ENCODE measurements at places on chromosomes 12 and 14.
A peak's percentile ranks its signal among the peaks of the same experiment; 100 is the strongest.

DNA sequence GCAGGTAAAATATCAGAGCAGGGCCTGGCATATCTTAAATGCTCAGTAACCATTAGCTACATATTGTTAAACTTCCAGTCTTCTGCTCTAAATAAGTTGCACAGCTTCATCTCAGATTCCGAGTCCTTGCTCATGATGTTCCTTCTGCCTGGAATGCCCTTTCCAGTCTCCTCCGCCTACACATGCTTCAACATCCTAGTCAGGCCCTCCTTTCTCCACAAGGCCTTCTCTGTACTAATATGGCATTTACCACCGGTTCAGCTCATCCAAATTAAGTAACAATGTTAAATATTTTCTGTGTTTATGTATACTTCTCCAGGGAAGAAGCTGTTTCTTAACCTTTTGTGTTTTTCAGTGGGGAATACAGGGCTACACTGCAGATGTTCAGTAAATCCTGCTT, 8.5 kb downstream of the DHH start:
- no peak for DNase-seq

DNA sequence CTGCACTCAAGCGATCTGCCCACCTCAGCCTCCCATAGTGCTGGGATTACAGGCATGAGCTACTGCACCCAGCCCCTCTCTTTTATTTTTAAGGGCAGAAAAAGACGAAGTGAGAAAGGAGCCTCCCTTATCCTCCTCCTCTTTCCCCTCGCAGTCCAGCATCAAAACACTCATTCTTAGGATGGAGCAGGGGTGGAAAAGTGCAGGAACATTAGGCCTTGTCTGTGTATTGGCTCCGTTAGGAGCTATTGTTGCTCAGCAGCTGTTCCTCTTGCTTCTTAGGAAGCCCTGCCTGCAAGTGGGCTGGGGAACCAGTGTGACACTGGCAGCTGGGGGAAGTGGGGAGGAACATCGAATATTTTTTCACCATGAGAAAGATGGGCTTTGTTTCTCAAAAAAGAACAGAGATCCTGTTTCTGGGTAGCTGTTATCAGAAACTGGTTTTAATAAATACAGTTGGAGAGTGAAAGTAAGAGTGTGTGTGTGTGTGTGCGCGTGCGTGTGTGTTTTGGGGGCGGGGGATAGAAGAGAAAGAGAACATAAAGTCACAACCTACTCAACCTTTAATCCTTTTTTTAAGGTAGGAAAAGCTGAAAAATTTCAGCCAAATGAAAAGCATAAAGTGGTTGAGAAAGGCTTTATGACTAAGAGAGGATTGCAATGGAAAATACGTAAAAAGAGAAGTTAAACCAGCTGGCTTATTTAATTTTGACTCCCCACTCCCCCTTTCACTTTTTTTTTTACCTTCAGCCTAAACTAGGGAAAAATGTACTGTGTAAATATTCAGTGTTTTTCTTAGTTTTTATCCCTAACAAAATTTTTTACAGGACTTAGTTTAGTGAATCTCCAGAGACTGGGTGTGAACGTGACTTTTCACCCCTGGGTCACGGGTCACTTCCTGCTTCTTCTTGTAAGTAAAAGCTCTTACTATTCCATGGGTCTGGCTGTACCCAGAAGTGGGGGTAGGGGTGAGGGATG, 197.2 kb upstream of the PLEKHG7 start:
- DNase-seq = peak; percentile 23

DNA sequence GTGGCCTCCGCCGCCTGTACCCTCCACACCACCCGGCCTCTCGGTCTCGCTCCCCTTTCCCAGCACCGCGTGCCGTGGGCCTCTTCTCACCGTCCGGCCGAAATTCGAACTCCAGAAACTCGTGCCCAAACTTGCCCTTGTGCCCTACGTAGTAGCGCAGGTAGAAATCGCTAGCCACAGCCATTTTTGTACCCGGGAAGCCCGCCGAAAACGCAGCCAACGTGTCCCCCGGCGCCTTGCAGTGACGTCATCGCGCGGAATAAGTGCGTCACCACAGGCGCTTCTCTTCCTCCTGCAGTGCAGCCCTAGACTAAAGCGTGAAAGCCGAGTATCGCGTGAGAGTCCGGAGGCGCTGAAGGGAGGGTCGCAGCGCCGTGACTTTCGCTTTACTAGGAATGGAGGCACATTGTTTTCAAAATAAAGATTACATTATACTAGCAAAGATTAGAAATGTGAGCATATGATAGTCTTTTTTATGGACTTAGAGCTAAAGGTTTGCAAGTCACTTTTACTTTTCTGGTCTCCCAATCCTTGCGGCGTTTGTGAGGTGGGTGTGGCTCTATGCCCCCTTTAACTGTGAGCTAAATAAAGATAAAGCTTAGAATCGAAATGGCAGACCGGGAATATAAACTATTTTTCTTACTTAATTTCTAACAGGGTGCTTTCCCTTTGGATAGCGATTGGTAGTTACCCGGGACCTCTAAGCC, at the start of gene MAGOHB:
TSS of gene MAGOHB (minus strand) at position 261 of the 707 bp plus-strand sequence. CDS start at position 184, 77 bp downstream.
- peak; percentile 97 for DNase-seq

DNA sequence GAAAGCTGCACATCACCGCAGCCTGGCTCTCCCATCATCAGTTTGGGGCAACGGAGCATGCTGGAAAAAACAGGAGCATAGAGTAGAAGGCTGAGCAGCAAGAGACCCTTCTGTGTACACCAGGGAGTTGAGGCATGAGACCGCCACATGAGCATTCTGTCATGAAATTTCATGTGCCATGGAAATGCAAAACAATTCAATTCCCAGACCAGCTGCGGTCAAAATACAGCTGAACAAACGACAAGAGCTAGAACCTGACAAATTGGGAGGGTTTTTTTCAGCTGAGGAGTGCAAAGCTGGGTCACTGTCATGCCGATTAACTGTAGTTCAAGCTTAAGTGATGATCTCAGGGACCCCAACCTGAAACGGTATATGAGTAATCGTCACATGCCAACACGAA, 37.1 kb downstream of the TMEM30B start:
- DNase-seq = no peak

- DNase-seq = no peak
Observed at GRCh38 chr14:31785574-31785973, 224.4 kb downstream of the NUBPL start.

GRCh38 chr12:113180333-113180732, 4.9 kb downstream of the DDX54 start:
- no peak for DNase-seq

Measured in hepatocyte (in vitro differentiated cells).